ENCODE measurements at places on chromosomes 7 and 10.

GRCh38 chr7:116357781-116358670 is 141.5 kb upstream of the CAV2 start:
- no peak for DNase-seq

GRCh38 chr7:23373151-23374004 is 74.2 kb downstream of the MALSU1 start:
- DNase-seq = no peak

- DNase-seq = no peak
Measured at GRCh38 chr10:99544322-99544721, 11.6 kb downstream of the NKX2-3 start.

GRCh38 chr7:158474488-158474887 is 113.1 kb downstream of the PTPRN2 start:
- no peak for DNase-seq

GRCh38 chr7:4832711-4833110 is 29.1 kb downstream of the PAPOLB start:
- DNase-seq = no peak

GRCh38 chr10:77901743-77902142 is 24.8 kb downstream of the DLG5 start:
- no peak for DNase-seq

DNA sequence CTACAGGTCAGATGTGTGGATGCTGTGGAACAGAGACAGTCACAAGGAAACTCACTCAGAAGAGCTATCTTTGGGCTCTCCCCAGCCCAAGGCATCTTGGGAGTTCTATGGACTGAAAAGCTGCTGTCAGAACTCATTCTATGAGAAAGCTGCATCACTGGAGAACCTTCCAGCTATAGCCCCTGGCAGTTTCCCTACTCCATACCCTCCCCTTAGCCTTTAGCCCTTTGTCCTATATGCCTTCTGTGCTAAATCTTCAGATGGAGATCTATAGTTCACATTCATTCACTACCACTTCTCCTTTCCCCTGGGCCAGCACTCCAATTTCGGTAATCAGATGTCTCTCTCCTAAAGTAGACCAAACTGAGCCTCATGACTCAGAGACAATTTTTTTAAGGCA is 6.9 kb downstream of the WNT8B start:
- no peak for DNase-seq

GRCh38 chr10:90847436-90847835 is 10.4 kb downstream of the HTR7 start:
- DNase-seq = no peak
